Mesenchymal stem cell (in vitro differentiated cells and primary cell): ENCODE measurements at places on chromosomes 1 and 21.

- DNase-seq = no peak
Observed at GRCh38 chr1:100359139-100359538, 6.8 kb downstream of the CDC14A start.

- peak; percentile 99 for DNase-seq
Observed at GRCh38 chr1:96362623-96363022, 359.0 kb upstream of the PTBP2 start.

GRCh38 chr1:22347854-22348760, 103.5 kb upstream of the ZBTB40 start:
- no peak for DNase-seq

DNA sequence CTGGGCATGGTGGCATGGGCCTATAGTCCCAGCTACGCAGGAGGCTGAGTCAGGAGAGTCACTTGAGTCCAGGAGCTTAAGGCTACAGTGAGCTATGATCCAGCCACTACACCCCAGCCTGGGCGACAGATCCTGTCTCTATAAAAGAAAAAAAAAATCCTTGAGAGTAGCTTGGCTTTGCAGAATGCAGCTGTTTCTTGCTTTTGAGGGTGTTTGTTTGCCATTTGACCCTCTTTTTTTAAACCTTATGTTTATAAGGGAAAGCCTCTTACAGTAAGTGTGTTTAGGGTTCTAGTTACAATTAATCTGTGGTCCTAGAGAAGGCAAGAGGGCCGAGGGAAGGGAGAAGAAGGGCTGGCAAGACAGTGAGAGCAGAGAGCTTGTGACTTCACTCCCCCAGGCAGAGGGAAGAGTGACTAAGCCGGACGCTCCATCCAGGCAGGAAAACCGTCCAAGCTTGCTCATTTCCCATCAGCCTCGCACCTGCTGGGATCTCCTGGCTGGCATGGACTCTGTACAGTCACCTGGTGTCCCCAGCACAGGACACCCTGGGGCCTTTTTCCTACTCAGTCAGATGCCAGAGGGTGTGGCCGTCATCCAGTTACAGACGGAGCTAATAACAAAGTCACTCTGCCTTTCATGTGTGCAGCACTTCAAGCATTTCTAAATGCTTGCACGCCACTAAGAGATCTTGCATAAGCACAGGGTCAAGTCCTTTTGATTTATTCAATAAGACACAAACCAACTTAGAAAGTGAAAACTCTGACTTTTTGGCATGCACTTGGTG, 55.5 kb upstream of the PSEN2 start:
- peak; percentile 96 for DNase-seq

- DNase-seq = no peak
Observed at GRCh38 chr1:245396615-245397014, 241.8 kb downstream of the KIF26B start.

DNA sequence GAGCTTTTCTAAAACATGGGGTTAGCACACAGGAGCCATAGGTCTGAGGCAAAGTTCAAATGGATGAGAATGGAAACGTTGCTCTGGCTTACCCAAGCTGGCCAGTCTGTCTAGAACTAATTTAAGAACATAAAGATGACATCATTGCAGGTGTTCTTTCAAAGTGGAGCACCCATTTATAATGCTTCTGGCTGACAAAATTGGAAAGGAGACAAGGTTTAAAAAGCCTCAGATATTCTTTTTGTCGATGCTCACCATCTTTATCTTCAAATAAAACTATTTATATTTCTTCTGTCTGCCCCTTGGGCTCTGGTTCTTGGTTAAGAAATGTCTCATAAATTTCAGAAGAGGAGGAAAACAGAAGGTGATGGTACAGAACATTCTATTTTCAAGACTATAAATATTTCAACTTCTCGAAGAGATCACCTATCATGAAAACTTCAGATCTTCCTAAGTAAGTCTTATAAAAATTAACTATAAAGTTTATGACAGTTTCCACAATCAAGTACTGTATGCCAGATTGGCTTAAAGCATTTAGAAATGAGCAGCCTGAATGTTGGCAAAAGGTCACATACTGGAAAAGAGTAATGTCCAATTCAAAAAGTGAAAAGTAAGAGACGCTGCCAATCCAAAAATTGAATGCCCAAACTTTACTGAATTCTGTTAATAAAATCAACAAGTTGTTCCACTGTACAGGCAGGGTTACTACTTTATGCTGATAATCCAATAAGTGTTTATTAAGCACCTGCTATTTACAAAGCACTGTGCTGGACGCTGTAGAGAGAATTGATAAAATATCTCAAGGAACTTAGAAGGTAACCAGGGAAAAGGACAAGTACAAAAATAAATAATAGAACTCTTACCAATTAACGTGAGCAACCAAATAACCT, 92.0 kb downstream of the ETS2 start:
- DNase-seq = no peak

DNA sequence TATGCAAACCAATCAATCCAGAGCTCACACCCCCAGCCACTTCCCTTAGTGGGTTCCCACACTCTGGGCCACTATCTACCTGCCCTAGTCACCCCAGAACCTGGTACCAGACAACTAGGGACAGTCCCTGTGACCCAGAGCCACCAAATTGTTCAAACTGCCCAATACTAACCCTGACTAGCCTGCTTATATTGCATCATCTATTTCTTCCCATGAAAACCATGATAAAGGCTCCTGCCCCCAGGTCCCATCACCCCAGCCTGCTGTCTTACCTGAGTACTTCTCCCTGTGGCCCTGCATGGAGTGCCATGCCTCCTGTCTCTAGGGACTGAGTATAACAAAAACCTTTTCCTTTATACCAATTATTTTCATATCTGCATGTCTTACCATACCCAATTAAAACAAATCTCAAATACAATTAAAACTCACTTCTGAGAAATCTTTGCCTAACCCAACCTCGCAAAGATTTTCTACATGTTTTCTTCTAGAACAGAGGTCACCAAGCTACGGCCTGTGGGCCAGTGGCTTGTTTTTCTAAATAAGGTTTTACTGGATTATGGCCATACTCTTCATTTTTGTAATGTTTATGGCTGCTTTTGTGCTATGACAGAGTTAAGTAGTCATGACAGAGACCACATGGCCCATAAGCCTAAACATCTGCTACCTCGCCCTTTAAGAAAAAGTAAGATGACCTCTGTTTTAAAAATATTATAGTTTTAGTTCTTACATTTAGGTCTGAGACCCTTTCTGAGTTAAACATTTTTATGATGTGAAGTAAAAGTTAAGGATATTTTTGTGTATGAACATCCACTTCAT, 31.0 kb upstream of the NID1 start:
- DNase-seq = peak; percentile 34

DNA sequence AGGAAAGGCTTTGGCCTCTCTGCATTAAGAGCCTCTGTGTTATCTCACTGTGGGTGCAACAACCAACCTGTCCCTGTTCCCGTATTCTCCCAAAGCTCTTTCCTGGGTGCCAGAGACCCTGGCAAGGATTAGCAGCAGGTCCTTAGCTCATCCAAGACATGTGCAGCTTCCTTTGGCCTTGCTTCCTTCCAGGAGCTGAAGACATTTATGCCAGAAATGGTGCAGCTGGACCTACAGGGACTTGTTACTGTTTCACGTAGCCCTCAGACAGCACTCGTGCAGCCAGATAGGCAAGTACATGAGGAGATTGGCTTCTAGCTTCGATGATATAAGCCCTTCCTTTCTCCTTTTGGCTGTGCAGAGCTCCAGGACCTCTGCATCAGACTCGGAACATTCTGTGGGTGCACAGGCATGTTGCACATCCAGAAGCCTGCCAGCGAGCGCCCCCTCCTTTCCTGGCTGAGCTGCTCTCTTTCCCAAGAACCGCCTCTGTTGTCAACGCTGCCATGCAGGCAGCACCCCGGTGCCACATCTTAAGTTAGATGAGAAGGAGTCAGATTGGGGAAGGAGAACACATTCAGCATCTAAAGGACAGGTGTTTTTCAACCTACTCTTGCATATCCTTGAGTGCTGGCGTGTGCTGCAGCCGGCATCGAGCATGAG, 284.5 kb upstream of the PLXNA2 start:
- no peak for DNase-seq

GRCh38 chr1:16111771-16112595, 38.5 kb upstream of the FAM131C start:
- DNase-seq = peak; percentile 88

DNA sequence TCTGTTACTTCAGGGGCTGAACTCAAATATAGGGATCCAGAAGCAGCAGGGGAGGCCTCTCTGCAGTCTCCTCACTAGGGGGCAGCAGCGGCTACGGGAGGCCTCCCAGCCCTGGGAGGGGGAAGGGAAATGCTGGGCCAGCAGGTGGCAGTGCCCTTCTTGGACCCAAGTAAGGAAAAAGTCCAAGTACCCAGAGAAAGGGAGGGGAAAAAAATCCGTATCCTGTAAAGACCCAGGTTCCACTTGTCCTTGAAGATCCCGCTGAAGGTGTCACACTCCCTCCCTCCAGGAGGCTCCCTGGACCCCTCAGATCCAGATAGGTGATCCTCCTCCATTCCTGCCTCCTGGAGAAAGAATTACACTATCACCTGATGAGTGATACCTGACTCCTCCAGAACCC, 14.1 kb upstream of the NUAK2 start:
- peak; percentile 72 for DNase-seq

DNA sequence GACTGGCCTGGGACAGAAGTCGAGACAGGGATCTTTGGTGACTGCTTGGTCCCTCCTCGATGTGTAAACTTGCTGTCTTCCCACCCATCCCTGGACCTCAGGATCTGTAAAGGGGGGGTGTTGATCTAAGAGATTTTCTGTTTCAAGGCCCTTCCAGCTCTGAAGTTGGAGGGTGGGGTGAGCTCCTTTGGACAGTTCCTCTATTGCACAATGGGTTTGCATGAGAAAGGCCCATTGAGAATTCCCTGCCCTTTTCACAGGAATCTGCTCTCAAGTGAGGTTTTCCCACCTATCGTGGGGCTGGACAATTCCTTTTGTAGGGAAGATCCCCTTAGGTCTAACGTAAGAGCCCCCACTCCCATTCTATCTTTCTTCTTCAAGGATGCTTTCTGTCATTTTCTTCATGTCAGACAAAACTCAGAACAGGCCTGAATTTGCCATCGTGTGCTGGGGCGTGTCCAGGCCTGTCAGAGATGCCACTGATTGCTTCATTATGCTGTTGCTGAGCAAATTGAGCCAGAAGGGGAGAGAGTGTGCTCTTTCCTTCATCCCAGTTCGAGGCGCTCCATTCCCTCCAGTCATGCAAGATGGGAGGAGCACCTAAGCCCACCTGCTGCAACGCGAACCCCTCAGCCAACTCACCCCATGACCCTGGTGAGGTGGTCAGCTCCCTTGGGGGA, 149.9 kb upstream of the IGSF21 start:
- no peak for DNase-seq

GRCh38 chr1:162732094-162732493, 58.4 kb upstream of the HSD17B7 start:
- DNase-seq = no peak

DNA sequence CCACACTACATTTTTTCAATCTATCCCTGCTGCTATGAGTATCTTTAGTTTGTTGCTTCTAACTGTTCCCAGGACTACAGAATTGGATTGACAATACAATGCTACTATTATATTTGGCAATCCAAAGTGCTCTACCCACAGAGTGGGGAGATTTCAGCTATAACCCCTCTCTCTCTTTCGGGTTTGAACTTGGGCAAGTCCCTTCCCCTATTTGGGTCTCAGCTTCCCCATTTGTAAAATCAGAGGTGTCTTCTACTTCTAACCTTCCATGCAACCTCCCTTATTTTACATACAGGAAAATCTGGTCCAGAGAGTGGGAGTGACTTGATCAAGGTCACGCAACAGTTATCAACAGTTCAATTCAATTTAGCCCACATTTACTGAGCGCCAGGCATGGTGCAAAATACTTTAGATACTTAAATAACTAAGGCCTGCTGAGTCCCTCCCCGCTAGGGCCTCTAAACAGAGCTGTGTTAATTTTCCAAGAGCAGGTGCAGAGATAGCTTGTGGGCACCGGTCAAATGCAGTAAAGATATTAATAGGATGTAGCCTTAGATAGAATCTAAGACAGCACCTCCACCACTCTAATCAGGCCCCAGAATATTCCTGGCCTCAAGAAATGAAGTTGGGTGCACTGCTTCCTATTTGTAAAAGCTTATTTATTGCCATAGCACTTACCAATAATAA, 9.4 kb upstream of the GPX7 start:
- no peak for DNase-seq

GRCh38 chr1:5978452-5978851, 13.8 kb downstream of the NPHP4 start:
- DNase-seq = no peak

GRCh38 chr1:117068580-117068979, 8.5 kb downstream of the TTF2 start:
- DNase-seq = no peak

- no peak for DNase-seq
Observed at GRCh38 chr1:93283496-93283895, 62.2 kb upstream of the DR1 start.

DNA sequence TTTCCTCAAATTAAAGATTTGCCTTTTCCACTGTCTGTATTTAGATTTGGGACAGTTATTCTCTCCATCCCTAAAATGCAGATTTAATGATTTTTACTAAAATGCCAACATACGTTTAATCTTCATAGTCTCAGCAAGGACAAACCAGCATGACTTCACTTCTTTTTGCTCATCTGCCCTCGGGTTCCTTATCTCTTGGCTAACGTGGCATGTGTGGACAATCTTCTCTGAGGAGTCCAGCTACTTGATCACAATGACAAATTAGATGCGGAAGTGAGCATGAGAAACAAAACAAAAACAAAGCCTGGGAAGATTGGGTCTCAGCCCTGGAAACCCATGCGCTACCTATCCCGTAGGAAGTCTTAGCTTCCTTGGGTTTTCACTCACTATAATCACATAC, 1.0 kb downstream of the MRAP start:
- DNase-seq = no peak

DNA sequence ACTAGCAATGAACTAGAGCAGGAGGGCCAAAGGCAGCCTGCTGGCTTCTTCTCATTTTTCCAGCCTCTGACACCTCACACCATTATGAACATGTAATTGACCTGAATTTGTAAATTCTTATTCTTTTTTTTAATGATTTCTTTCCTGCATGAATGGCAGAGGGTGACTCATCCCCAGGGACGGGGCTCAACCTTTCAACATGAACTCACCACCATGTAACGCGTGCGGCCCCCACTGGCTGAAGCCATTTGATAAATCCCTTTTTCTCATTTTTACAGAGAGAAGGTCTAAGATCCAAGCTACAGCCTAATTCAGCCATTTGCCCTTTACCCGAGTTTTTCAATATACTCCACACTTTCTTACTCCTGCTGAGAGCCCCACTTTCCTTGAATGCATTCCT, 9.3 kb upstream of the ETS2 start:
- peak; percentile 63 for DNase-seq

DNA sequence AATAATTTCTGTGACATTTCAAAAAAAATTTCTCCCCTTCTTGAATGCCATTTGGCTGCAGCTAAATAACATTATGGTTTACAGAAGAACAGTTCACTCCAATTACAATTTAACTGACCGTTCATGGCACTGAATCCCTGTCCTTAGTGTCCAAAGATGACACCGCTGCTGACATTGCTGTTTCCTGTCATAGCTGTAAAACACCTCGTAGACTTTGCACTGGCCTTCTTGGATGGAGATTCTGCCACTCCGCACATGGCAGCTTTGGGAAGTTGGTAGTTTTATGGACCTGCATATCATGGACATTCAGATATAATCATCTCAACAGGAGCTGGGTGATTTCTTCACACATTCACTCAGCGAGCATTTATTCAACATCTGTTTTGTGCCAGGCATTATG, 5.0 kb downstream of the ARMH1 start:
- DNase-seq = no peak
